ENCODE measurements at places on chromosomes 11 and 22.

DNA sequence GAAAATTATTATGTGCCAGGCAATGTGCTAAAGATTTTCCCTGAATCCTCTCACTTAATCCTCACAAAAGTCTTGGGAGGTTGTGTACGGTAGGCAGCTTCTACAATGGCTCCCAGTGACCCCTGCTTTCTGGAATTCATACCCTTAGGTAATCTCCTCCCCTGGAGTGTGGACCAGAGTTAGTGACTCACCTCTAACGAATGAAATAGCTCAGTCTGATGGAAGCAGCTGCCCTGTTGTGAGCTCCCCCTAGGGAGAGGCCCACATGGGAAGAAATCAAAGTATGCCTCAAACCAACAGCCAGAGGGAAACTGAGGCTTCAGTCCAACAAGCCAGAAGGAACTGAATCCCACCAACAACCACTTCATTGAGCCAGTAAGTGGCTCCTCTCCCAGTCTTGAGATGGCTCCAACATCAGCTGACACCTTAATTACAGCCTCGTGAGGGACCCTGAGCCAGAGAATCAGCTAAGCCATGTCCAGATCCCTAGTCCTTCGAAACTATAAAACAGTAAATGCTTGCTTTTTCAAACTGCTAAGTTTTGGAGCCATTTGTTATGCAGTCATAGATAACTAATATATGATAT, 98.9 kb upstream of the ISX start:
- DNase-seq = no peak

- no peak for DNase-seq
These were observed 899.6 kb downstream of the OPCML start for GRCh38 chr11:132632641-132633124.

GRCh38 chr11:8971196-8971923, 7.1 kb upstream of the TMEM9B start:
- DNase-seq = no peak

GRCh38 chr11:41190437-41191082, 268.9 kb downstream of the LRRC4C start:
- no peak for DNase-seq

DNA sequence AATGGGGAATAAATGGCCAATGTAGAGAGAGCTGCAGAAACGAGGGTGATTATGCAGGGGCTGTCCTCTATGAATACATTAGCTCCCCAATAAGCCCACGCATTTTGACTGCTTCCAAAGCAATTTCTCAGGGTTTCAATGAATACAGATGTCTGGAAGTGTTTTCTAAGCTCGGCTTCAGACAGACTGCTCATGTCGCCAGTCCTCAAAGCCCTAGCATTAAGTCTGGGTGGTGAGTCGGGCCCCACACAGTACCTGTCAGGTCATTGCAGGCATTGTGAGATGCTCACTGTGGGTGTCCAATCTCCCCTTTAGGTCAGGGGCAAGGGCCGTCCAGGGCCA, 17.9 kb upstream of the CSNK2A3 start:
- DNase-seq = no peak

DNA sequence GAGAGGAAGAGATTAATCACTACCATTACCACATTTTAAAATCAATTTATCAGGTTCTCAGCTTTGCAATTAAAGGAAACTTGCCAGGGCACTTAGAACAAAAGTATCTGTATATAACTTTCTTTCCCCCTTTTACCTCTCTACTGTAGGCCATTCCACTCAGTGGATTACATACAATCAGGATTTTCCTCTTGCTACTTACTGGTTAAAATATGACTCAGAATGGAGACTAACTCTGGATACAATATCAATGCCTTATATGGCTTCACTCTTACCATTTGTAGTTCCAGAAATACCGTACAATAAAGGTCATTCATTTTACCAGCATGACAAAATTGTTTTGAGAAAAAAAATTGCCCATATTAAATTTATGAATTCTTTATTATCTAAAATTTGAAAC, 706.8 kb downstream of the KCNA4 start:
- DNase-seq = no peak

GRCh38 chr11:122692444-122692843, 36.9 kb downstream of the UBASH3B start:
- DNase-seq = no peak

DNA sequence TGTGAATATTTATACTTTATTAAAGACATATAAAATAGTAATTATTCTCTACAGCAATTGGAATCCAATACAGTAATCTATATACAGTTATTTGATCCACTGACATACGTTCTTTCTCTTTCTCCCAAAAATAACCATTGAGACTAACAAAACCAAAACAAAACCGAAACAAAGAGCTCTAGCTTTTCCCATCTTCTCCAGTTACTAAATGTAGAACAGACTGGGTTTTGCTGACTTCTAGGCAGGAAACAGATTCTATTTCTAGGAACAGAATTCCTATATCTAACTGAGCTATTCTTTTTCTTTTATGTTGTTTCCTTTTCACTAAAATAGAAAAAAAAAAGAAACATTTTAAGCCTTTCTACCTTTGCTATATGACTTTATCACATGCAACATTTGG, 80.1 kb downstream of the PACS1 start:
- DNase-seq = no peak

DNA sequence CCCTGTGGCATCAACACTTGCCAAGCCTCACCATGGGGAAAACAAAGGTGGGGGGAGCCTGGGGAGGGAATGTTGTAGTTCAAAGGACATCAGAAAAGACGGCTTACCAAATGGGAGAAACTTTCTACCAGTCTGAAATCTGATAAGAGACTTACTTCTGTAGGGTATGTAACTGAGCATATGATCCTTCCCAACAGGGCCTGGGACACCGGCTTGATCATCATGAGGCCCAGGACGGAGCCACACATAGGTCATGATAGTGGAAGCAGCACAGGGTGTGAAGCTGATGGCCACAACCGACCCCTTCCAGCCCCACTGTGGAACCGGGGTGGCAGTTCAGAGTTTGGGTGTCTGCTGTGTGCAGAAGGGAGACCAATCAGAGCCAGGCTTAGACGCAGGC, 51.1 kb downstream of the MICAL3 start:
- DNase-seq = no peak

- DNase-seq = no peak
These were observed 251.4 kb downstream of the BLID start for GRCh38 chr11:121864660-121865059.

DNA sequence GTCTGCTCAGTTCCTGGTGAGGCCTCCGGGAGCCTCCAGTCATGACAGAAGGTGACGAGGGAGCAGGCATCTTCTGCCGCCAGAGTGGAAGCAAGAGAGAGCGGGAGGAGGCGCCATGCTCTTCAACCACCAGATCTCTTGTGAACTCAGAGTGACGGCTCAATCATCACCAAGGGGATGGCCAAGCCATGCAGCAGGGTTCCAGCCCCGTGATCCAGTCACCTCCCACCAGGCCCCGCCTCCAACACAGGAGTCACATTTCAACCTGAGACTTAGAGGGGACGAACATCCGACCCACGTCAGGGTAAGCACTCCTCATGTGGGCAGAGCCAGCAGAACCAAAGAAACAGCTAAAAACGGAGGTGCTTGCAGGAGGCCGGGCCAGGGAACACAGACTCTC, 1470.5 kb downstream of the BRD1 start:
- DNase-seq = no peak

DNA sequence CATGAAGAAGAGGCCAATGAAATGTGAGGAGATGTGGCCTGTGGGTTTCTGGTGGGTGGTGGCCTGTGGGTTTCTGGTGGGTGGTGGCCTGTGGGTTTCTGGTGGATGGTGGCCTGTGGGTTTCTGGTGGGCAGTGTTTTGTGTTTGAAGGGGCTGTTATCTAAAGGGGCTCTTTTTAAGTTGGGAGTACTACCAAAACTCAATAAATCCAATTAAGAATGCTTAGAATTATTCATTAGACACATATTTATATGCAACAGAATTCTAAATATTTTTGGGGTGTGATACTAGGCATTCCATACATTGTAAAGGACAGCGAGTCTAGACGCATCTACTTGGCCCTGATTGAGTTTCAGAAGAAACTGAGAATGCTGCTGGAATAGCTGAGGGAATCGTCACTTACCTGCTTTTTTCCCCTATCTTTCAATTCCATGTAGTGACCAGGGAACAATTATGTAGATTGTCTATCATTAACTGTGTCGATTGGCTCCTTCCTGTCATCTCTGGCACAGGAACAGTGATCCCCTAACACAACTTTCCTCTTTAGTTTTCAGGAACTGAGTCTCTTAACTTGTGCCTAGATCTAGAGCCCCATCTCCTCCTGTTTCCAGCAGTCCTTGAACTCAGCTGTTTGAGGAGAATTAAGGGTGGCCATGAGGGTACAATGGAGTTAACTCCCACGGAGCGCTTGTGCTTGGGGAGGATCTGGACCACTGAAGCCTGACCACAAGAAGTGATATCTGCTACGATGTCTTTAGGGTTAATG, 37.3 kb upstream of the TOP3B start:
- no peak for DNase-seq

- no peak for DNase-seq
These were observed 47.2 kb downstream of the GAB4 start for GRCh38 chr22:16960884-16961249.

DNA sequence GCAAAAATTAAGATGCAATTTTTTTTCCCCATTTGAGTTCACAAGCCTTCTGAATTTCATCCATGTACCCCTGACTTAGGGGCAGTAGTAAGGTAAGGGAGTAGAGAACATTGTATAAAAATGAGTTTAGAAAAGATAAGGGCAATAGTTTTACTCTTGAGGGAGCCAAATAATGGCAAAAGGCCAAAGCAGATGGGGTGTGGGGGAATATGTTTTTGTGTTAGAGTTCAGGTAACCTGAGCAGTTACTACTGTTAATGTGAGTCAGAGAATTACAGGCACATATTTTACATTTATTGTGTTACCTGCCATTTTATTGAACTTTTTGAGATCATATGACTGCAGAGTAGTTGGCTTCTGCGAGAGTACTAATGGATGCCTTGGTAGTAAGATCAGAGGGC, 3.1 kb downstream of the EED start:
- no peak for DNase-seq

DNA sequence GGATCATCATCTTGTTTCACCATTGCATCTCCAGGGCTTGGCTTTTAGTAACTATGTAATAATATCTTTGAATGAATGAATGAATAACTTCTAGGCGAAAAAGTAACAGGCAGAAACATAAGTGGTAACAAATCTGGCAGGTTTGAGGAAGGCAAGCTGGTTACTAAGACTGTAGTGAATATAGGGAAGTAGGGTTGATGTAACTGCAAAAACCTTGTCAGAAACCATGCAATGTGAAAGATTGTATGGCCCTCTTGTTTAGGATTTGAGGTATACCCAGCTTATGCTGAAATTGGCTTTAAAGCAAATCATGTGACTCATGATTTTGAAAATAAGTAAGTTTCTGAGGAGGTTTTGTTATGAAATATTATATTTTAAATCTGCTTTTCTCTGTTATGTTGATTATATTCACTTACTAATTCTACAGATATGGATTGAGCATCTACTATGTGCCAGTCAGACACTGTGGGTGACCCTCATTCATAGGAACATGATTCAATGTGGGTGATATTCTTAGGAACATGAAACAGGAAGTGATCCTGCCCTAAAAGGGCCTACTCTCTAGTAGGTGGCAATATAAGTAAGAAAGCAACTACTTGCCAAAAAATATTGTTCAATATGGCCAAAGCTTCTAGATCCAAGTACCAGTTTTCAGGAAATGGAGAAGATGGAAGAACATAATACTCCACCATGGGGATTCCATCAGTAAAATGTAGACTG, 115.5 kb upstream of the CCDC90B start:
- no peak for DNase-seq

DNA sequence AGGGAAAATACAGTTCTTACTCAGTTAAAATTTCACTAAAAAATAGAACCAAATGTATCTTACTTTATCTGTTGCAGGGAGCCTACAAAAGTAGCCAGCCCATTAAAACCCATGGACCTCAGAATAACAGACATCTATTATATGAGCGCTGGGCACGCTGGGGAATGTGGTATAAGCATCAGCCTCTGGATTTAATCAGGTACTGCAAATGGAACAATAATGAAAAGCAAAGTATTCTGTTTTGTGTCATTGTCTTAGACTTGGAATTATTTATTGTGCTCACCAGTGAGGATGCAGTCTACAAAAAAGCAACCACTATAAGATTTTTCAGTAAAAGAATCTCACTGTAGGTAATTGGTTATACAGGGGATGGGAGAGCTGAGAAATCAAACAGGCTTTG, 30.2 kb downstream of the MUC15 start:
- DNase-seq = no peak

- no peak for DNase-seq
These were observed 160.3 kb downstream of the MN1 start for GRCh38 chr22:27641049-27641795.

DNA sequence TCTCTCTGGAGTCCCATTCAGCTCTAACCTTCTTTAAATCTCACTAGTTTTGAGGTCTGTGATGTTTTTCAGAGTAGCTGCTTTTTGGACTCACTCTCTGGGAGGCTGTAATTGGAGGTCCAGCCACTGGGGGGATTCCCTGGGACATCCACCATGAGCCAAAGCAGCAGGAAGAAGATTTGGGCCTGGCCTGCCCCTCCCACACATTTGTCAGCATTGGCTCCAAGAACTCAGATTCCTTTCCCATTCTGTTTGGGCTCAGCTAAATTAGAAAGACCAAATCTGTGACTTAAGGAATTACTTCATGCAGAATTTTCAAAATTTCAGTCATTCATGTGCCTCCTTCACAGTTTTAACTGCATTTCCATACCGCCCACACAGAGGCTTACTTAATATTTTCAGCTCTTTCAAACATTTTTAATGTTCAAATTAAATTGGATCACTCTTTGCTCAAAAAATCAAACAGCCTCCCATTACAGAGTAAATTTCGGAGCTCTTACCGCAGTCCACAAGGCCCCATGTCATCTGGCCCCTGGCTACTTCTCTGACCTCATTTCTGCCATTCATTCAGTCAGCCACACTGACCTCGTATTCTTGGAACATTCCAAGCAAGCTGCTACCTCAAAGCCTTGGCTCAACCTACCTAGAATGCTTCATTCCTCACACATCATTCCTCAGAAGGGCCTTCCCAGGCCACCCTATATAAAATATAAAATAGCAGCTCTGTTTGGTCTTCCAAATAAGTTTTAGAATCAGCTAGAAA, 54.5 kb upstream of the RRAS2 start:
- DNase-seq = no peak

GRCh38 chr11:126268708-126269579, at the start of the genes FOXRED1 and SRPRA:
TSS of gene FOXRED1 (plus strand) at chr11:126269154. CDS start at chr11:126269207, 53 bp downstream.
TSS of gene SRPRA (minus strand) at chr11:126268895. CDS start at chr11:126268804, 91 bp downstream.
- peak; percentile 99 for DNase-seq

- peak; percentile 8 for DNase-seq
These were observed at the start of gene PHF21B for GRCh38 chr22:45009606-45010531. TSS of gene PHF21B (minus strand) at chr22:45010005. CDS start at chr22:45009549, 456 bp downstream.

DNA sequence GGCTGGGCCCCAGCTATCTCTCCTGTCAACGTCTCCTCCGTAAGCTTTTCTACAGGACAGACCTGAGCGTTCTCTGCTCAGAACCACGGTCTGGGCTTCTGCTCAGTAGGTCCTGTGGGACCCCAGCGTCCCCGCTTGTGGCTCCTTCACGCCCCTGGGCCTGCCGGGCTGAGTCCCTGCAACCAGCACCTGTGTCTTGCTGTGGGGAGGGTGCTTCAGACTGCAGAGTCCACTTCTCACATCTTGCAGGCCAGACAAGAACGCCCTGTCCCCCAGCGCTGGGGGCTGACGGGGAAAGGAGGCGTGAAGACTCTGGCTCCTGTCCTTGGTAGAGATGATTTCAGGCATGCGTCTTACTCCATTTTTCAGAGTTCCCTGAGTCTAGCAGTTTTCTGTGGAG, 1480.8 kb downstream of the BRD1 start:
- no peak for DNase-seq

- DNase-seq = no peak
These were observed 51.7 kb downstream of the PITPNB start for GRCh38 chr22:27867085-27867952.
